Left ventricle myocardium inferior (tissue), 1 donor: ENCODE measurements at places on chromosomes 2 and 18. TPM values are rescaled to one million over a fixed set of nuclear protein-coding genes. Genes with fewer than 3 reads are reported as not detected.

Gene MYO7B
- total RNA-seq: 0.44 TPM

- no peaks in the 10 kb centered on the region for H3K36me3 ChIP-seq
- no peak overlapping the region for H3K27ac ChIP-seq
- no peaks in the 10 kb centered on the region for H3K27me3 ChIP-seq
- no peaks in the 10 kb centered on the region for H3K4me1 ChIP-seq
- DNase-seq: no peak
Observed at GRCh38 chr18:61943175-61943964, 50.6 kb upstream of the RNF152 start.

- no peaks in the 10 kb centered on the region for H3K4me1 ChIP-seq
- no peak overlapping the region for H3K4me3 ChIP-seq
Observed at GRCh38 chr18:49170925-49171505, 220.2 kb upstream of the SMAD7 start.

- peaks cover 8% of the 10 kb centered on the region for H3K4me1 ChIP-seq
- peaks cover 13% of the 10 kb centered on the region for H3K27me3 ChIP-seq
- no peak overlapping the region for H3K27ac ChIP-seq
- no peak overlapping the region for H3K4me3 ChIP-seq
- DNase-seq: no peak
- no peaks in the 10 kb centered on the region for H3K36me3 ChIP-seq
Observed at GRCh38 chr2:64336171-64336570, 117.8 kb upstream of the LGALSL start.

Gene PSTPIP2
- total RNA-seq: 1.8 TPM

DNA sequence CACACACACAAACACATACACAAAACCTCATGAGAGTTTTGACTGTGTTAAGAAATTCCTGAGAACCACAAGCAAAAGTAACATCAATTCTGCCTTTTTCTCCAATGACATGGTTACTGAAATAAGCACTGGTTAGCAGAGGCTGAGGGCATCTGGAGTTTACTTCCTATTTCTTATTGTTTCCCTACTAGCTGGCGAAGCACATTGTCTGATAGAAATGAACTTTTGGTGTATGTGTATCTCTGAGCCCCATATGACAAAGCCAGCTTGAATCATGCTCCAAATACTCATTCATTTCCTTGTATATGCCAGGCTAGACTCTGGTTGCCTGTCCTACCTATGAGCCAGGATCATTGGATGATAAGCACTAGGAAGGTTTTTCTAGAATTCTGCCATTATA is 203.1 kb downstream of the NCKAP5 start:
- H3K36me3 ChIP-seq: no peaks in the 10 kb centered on the region
- H3K27me3 ChIP-seq: no peaks in the 10 kb centered on the region
- H3K27ac ChIP-seq: no peak overlapping the region
- no peak overlapping the region for H3K4me3 ChIP-seq
- peaks cover 16% of the 10 kb centered on the region for H3K4me1 ChIP-seq

GRCh38 chr18:62085756-62086155 is 101.1 kb downstream of the PIGN start:
- H3K27ac ChIP-seq: no peak overlapping the region
- H3K36me3 ChIP-seq: peaks cover 36% of the 10 kb centered on the region
- no peaks in the 10 kb centered on the region for H3K27me3 ChIP-seq
- H3K4me1 ChIP-seq: no peaks in the 10 kb centered on the region

DNA sequence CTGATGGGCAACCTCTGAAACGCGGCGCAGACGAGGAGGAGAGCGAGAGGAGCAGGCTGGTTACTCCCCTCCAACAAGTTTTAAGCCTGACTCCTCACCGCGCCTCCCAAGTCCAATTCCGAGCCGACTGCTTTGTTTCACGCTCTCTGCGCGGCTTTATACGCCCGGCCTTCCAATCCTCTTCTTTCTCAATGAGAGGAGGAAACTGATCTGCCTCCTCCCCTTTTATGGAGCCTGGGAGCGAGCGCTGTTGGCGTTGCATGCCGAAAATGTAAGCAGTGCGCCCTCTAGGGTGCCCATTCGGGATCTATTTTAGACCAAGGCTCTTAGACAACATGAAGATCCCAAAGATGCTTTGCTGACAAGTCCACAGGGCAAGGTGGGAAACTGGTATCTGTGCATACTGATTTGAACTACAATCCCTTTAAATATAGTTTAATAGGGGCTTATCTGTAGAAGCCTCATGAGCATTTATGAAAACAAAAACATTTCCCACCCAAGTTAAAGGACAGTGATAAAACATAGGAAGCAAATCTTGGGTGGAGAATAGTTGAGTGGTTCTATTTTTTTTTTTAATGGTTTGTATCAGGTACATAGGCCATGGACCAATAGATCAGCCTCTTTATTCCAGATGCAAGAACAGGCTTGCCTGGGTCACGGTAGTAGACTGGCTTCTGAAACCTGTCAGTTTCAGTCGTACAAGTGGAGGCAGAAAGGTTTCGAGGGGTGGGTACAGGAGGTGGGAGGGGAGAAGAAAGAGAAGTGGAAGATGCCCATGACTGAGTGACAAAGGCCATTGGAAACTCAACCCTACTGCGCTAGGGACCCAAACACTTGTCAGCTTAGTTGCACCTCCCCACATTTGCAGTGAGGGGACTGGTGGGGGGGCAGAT is at the start of gene RND3:
Gene RND3 (minus strand): TSS at position 131 of the 893 bp plus-strand sequence. CDS start 250 bp downstream, outside the sequence.
- H3K36me3 ChIP-seq: no peaks in the 10 kb centered on the region
- no peaks in the 10 kb centered on the region for H3K27me3 ChIP-seq
- peak within 1 kb of the TSS; percentile 97 for H3K27ac ChIP-seq
- H3K4me3 ChIP-seq: peak within 1 kb of the TSS; percentile 84
- DNase-seq: peak; percentile 95
- peaks cover 41% of the 10 kb centered on the region for H3K4me1 ChIP-seq

DNA sequence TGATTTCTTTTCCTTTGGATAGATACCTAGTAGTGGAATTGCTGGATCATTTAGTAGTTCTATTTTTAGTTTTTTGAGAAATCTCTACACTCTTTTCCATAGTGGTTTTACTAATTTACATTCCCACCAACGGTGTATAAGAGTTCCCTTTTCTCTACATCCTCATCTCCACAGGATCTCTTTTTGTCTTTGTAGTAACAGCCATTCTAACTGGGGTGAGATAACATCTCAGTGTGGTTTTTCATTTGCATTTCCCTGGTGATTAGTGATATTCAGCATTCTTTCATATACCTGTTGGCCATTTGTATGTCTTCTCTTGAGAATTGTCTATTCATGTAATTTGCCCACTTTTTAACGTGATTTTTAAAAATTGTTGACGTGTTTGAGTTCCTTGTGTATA is 13.8 kb downstream of the RFTN2 start:
- no peak for DNase-seq
- H3K27me3 ChIP-seq: no peaks in the 10 kb centered on the region
- H3K27ac ChIP-seq: no peak overlapping the region
- H3K4me1 ChIP-seq: no peaks in the 10 kb centered on the region
- H3K4me3 ChIP-seq: no peak overlapping the region
- H3K36me3 ChIP-seq: peaks cover under 1% of the 10 kb centered on the region

Gene TEKT4
- not detected for total RNA-seq

DNA sequence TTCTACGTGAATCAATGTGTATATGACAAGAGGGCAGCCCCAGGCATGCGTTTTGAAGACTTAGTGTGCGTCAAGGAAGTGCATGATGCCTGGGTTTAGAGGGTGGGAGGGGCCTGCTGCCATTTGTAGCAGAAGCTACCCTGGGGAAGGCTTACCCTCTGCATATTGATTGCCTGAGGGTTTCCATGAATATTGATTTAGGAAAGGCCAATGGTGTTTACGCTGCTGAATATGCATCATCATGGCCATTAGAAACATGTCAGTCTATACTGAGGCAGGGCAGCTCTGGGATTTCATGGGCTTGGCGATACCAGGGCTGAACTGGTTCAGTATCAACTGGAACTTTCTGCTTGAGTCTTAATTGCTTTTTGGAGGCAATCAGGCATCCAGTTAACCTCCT is 259.3 kb downstream of the DCDC2C start:
- peaks cover 62% of the 10 kb centered on the region for H3K27me3 ChIP-seq
- H3K4me1 ChIP-seq: no peaks in the 10 kb centered on the region
- DNase-seq: no peak

Gene UGT1A5
- total RNA-seq: not detected

DNA sequence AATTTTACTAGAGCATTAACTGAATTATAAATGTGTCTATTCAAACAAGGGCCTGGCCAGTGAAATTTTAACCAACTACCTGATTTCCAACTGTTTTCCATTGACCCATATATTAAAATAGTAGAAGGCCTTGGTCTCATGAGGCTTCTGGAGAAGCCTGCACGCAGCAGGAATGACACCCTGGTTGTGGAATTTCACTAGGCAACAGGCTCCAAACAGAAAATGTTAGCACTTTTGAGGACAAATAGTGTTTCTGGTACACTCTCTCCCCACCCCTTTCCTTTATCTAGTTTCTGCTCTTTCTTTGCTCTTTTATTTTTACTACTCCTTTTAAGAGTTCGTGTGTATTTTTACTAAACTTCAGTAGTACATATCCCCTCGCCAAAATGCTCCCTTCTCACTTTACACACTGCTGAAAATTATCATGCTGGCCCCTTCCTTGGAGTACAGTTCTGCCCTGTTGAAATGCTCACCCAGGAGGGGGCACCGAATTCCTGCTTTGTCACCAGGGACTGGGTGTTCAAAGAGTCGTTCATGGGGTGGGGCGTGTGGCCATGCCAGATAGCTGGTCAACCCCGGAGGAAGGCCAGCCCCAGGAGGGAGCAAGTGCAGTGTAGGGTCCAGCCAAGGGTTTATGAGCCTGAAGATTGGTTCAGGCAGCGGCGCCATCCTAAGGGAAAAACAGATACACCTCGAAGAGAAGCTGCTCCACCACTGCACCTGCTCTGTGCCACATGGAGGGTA is 22.1 kb upstream of the COL6A3 start:
- peaks cover 37% of the 10 kb centered on the region for H3K27me3 ChIP-seq
- peaks cover 40% of the 10 kb centered on the region for H3K4me1 ChIP-seq
- H3K4me3 ChIP-seq: no peak overlapping the region

- H3K27ac ChIP-seq: no peak overlapping the region
- H3K36me3 ChIP-seq: no peaks in the 10 kb centered on the region
- H3K4me3 ChIP-seq: no peak overlapping the region
- DNase-seq: no peak
- no peaks in the 10 kb centered on the region for H3K4me1 ChIP-seq
Observed at GRCh38 chr2:88329815-88330603, 122.5 kb downstream of the FOXI3 start.

Gene WNT6
- total RNA-seq: 1.0 TPM

- peaks cover 99% of the 10 kb centered on the region for H3K27me3 ChIP-seq
- peaks cover 66% of the 10 kb centered on the region for H3K4me1 ChIP-seq
- DNase-seq: no peak
- no peaks in the 10 kb centered on the region for H3K36me3 ChIP-seq
Observed at GRCh38 chr2:60549928-60550177, 3.6 kb downstream of the BCL11A start.

- H3K27me3 ChIP-seq: no peaks in the 10 kb centered on the region
- no peaks in the 10 kb centered on the region for H3K36me3 ChIP-seq
- no peaks in the 10 kb centered on the region for H3K4me1 ChIP-seq
- DNase-seq: no peak
- H3K4me3 ChIP-seq: no peak overlapping the region
Observed at GRCh38 chr2:226179010-226179409, 620.6 kb downstream of the IRS1 start.

DNA sequence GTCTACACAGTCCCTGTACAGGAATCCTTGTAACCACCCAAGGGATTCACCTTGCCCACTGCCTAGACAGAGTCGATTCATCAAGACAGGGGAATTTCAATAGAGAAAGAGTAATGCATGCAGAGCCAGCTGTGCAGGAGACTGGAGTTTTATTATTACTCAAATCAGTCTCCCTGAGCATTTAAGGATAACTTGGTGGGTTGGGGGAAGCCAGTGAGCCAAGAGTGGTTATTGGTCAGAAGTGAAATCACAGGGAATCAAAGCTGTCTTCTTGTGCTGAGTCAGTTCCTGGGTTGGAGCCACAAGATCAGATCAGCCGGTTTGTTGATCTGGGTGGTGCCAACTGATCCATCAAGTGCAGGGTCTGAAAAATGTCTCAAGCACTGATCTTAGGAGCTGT is 17.8 kb upstream of the FAM98A start:
- no peak overlapping the region for H3K4me3 ChIP-seq
- H3K4me1 ChIP-seq: peaks cover 5% of the 10 kb centered on the region
- H3K27ac ChIP-seq: no peak overlapping the region
- H3K36me3 ChIP-seq: no peaks in the 10 kb centered on the region
- no peaks in the 10 kb centered on the region for H3K27me3 ChIP-seq
- DNase-seq: no peak

DNA sequence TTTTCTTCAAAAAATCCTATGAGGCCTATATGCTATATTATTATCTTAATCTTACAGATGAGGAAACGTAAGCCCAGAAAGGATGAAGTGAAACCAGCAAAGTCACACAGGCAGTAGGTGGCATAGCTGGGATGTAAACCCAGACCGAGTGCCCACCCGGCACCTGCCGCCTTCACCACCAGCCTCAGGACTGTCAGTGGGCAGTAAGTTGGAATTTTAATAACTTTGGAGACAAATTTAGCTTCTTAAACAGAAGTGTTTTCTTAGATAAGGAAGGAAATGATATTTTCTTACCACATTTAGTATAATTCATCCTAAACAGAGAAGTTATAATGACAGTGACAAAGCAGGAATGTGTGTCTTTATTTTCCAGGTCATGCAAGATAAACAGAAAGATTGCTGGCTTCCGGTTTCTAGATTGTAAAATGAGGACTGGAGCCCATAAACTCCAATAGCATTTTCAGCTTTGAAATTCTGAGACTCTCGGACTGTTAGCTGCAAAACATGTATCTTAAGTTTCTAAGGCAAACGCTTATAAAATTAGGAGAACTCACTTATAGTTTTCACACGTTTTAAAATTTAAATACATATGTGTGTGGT is 59.3 kb downstream of the CD8B2 start:
- H3K4me1 ChIP-seq: peaks cover 14% of the 10 kb centered on the region
- no peaks in the 10 kb centered on the region for H3K36me3 ChIP-seq
- H3K27ac ChIP-seq: no peak overlapping the region
- no peak overlapping the region for H3K4me3 ChIP-seq

DNA sequence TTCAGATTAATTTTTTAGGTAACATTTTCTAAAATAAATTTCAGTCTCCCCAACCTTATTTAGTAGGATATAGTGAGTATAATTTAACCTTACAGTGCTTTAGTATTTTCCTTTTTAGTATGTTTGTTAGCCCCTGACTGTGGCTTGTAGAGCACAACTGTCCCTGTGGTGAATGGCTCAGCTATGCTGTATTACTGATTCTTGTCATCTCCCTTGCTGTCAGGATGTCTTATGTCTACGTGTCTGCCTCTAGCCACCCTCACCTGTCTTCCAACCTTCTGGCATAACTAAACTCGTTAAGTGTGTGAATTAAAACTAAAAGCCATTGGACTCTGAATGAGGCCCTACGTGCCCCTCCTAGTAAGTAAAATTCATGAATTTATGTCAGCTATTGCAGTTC is 18.4 kb downstream of the MRPS9 start:
- no peaks in the 10 kb centered on the region for H3K27me3 ChIP-seq
- peaks cover 22% of the 10 kb centered on the region for H3K4me1 ChIP-seq
- H3K27ac ChIP-seq: no peak overlapping the region
- no peak overlapping the region for H3K4me3 ChIP-seq
- DNase-seq: no peak

GRCh38 chr2:100224988-100225710 is 82.8 kb upstream of the AFF3 start:
- H3K4me1 ChIP-seq: no peaks in the 10 kb centered on the region
- no peak overlapping the region for H3K27ac ChIP-seq
- no peak overlapping the region for H3K4me3 ChIP-seq
- H3K36me3 ChIP-seq: no peaks in the 10 kb centered on the region
- H3K27me3 ChIP-seq: no peaks in the 10 kb centered on the region
- no peak for DNase-seq
